ENCODE measurements at places on chromosomes 16 and 17.

GRCh38 chr16:50928065-50928464, 186.2 kb downstream of the CYLD start:
- no peak for DNase-seq

- DNase-seq = no peak
Observed at GRCh38 chr17:62075308-62075815, 10.3 kb upstream of the MED13 start.

DNA sequence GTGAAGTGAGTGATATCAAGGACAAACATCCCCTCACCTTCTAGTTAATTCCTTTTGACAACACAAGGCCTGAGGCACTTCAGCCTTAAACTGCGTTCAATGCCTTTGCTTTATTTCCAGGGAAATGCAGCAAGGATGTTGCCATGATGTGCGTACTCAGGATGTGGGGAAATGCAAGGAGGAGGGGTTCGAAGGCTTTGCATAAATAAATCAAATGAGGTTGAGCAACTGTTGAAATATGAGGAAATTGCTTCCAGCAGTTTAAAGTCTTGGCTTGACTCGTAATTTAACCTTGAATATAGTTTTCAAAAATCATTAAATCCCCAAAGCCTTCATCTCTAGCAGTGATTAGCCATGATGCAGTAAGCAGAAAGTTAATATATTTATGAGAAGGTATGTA, 81.8 kb upstream of the CCL2 start:
- DNase-seq = no peak

GRCh38 chr16:73183611-73184092, 135.7 kb upstream of the ZFHX3 start:
- DNase-seq = no peak

- DNase-seq = no peak
Observed at GRCh38 chr16:78823027-78823426, 723.6 kb downstream of the WWOX start.

DNA sequence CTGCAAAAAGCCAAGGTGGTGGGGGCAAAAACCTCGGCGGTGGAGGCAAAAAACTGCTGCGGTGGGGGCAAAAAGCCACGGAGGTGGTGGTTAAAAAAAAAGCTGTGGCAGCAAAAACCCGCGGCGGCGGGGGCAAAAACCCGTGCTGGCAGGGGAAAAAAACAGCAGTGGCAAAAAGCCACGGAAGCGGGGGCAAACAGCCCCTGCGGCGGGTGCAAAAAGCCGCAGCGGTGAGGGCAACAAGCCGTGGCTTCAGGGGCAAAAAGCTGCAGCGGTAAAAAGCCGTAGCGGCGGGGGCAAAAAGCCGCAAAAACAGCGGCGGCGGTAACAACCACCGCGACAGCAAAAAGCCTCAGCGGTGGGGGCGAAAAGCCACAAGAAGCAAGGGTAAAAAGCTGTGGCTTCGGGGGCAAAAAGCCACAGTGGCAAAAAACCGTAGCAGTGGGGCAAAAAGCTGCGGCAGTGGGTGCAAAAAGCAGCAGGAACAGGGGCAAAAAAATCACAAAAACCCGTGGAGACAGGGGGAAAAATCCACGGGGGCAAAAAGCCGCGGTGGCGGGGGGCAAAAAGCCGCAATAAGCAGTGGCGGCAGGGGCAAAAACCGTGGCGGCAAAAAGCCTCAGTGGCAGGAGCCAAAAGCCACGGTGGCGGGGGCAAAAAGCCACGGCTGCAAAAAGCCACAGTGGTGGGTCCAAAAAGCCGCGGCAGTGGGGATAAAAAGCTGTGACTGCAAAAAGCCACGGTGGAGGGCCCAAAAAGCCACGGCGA, 193.7 kb downstream of the SHCBP1 start:
- DNase-seq = no peak

DNA sequence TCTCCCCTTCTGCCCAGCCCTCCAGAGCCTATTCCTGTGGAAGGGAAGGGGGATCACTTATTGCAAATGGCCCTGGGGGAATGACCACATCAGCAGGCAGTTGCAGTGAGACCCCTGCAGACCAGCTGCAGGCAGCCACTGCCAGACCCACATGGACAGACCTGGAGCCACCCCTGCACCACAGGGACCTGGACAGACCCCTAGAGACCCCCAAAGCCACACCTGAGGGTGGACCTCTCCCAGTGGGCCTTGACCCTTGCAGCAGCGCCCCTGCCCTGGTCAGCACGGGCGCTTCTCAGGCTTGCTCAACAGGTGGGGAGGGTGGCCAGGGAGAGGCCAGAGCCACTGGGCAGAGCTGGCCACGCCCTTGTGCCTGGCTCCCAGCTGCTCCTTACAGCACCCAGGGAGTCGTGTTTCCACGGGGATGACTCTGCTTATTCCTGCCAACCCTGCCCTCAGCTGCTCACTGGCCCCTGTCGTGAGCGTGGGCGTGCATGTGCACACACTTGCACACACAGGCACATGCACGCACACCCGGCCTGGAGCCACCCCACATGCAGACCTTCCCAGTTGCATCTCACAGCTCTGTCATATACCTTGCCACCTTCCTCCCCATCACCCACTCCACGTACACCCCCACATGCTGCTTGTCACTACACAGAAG, 1.3 kb upstream of the SCN4A start:
- no peak for DNase-seq

DNA sequence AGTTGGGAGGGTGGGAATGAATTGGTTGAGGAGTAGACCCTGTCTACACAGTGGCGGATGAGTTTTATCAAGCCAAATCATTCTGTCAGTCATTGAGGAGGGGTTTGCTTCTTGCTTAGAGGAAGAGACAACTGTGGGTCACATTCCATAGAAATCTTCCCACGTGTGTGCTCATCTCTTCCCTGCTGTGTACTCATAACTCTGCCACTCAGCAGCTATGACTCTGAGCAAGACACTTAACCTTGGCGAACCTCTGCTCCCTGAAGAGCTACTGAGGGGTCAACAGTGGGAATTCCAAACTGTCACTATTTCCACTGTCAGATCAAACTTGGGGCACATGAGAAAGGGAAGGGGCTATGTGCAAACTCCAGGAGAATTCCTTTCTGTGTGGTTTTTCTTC, 72.6 kb upstream of the COX10 start:
- DNase-seq = no peak

- no peak for DNase-seq
Observed at GRCh38 chr17:78651554-78651953, 74.4 kb upstream of the DNAH17 start.

All from NCI-H2107 (cell line).